ENCODE measurements at places on chromosomes 2 and 18. TPM values are rescaled to one million over a fixed set of nuclear protein-coding genes. Genes with fewer than 3 reads are reported as not detected.
A peak's percentile ranks its signal among the peaks of the same experiment; 100 is the strongest.

DNA sequence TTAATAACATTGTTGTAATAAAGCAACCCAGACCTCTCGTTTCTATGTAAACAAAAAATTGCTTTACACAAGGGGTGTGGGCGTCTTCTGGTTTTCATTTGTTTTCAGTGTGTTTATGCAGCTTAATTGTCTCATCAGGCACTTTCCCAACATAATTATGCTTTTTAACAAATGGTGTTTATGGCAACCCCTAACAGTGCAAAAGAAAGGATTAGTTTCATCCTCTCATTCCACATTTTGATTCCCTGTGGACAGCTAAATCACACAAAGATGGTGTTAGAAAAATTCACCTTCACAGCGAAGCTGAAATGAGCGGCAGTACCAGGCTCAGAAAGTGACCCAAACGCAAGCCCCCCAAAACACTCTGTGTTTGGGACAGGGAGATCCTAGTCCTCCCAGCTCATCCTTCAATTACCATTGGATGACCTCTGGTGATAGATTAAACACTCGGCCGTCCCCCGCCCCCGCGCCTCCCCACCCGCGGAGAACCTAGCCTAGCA, 724 bp downstream of the FTCDNL1 start:
- DNase-seq, result no peak

The CCL20 gene
- total RNA-seq, result 1.2 TPM

DNA sequence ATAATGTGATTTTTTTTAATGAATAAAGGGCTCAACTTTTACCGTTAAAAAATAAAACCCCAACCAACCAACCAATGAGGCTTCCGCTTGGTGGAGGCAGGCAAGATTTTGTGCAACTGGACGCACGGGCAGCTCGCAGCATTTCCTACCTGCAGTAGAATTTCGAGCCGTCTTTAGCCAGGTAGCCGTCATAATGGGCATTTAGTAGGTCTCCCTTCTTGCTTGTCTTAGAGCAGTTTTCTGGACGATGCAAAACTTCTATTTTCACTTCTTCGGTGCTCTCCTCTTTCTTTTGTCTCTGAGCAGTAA, 316 bp downstream of the FKBP7 start:
- DNase-seq, result no peak

- DNase-seq, result peak; percentile 10
Observed at GRCh38 chr2:4844881-4845280, 847.3 kb upstream of the SOX11 start.

- peak; percentile 62 for DNase-seq
Observed at GRCh38 chr2:113216891-113217454, 43.2 kb downstream of the PSD4 start.

The VWA3B gene
- total RNA-seq, result 6.7 TPM

DNA sequence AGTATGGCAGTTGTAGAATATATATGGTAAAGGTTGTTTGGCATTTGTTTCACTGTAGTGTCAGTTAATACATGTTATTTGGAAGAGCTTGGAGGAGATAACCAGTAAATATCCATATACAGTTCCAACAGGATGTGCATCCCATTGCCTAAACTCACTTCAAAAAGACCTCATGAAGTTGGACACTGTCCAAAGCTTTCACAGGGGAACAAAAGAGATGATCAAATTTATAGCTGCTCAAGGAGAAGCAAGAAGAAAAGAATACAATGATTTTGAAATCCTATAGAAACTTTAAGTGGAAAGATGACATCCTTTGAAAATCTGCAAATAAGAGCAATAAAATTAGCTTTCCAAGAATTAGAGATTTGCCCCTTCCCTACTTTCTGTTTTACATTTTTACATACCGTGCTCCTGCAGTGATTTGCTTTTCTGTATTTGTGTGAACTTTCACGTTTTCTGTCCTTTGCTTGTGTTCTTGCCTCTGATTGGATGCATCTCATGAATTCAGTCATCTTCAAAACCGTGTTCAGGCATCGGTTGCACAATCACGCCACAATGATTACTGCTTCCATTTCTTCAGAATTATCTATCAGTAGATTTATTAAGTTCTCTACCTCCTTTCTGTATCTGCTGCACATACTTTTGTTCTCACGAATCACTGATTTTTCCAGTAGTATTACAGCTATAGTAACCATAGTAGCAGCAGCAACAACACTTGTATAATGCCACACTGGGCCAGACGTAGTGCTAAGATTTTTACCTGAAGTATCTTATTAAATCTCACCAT, 83.8 kb downstream of the PARD3B start:
- DNase-seq, result no peak

The IGFBP5 gene
- total RNA-seq, result 152 TPM

The FSHR gene
- total RNA-seq, result not detected

Measured in umbilical cord (tissue), 2 donors.